Vein endothelial cell (primary cell): ENCODE measurements at places on chromosomes 11 and 22. TPM values are rescaled to one million over a fixed set of nuclear protein-coding genes. Genes with fewer than 3 reads are reported as not detected.

Gene TRIM44
- 44.1 and 55.9 TPM in 2 replicates for total RNA-seq

Gene APOA4
- not detected in 2 replicates for total RNA-seq

Gene CAT
- total RNA-seq = 42.8 and 51.7 TPM in 2 replicates

Gene MFNG
- 146 and 170 TPM in 2 replicates for total RNA-seq

Gene SLCO2B1
- total RNA-seq = 0.57 and 0.65 TPM in 2 replicates

Gene OR51B2
- total RNA-seq = not detected in 2 replicates
